Skeletal muscle cell (primary cell): ENCODE measurements at places on chromosomes 7 and 10.

DNA sequence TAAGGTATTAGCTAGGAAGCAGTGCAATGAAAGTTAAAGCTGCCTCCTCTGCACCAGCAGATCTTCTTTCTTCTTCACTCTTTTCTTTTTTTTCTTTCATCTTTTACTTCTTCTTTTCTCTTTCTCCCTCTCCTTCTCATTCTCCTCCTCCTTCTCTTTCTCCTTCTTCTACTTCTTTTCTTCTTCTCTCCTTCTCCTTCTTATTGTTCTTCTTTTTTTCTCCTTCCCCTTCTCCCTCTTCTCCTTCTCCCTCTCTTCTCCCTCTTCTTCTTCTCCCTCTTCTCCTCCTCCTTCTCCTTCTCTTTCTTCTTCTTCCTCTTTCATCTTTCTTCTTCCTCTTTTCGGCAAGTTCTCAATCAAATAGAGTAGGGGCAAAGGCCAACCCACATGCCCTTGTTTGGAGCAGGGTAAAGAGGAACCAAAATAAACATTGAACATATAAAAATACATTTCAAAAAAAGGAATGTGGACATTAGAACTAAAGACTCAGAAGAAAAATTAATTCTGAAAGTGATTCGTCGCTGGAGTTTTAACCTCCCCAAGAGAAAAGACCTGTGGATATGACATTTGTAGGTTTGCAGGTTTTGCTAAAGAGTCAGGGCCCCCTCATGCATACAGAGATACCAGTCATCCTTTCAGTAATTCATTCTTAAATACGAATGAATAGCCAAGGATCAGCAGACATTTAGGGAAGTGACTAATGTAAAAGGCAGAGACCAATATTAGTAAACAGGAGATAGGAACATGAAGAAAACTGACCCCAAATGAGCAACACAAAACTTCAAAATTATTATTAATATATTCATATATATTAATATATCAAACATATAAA, 93.0 kb upstream of the RSU1 start:
- DNase-seq = no peak

- DNase-seq = no peak
Measured at GRCh38 chr10:132446661-132447445, 49.9 kb downstream of the PWWP2B start.

GRCh38 chr10:63588436-63589167, 67.4 kb downstream of the REEP3 start:
- no peak for DNase-seq

GRCh38 chr7:7384228-7384627, 151.4 kb downstream of the COL28A1 start:
- DNase-seq = no peak

- no peak for DNase-seq
Measured at GRCh38 chr7:115417662-115418061, 495.8 kb downstream of the MDFIC start.

GRCh38 chr7:130909161-130909836, 175.3 kb upstream of the KLF14 start:
- DNase-seq = no peak

DNA sequence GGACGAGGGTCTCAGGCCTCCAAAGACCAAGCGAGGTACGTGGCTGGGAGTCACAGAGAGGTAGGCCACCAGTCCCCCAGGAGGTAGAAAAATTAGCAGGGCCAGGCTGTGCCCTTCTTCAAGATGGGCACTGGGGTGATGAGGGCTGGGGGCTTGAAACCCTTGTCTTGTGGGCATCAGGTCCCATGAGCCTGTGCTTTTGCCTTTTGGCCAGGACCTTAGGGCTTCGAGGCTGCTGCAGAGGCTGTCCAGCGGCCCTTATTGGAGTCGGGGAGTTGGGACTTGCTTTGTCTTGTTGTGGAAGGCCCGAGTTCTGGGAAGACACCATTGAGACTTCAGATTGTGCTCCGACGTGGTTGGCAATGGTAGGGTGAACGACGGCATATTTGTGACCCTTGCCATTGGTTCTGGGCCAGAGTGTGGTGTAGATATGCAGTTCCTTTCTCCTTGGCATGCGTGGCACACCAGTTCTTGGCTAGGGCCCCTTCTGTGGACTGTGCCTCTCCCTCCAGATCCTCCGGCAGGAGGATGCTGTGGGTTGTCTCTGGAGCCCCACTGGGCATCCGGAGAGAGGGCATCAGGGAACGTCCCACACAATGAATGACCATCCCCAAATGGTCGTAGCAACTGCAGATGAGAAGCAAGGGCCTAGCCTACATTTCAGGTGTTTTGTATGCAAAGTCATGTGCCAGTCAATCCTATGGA, 931 bp downstream of the SH2D4B start:
- no peak for DNase-seq

- DNase-seq = no peak
Measured at GRCh38 chr7:116969371-116969902, 16.1 kb downstream of the ST7 start.

- DNase-seq = peak; percentile 40
Measured at GRCh38 chr10:72133517-72133916, 45.2 kb upstream of the SPOCK2 start.

DNA sequence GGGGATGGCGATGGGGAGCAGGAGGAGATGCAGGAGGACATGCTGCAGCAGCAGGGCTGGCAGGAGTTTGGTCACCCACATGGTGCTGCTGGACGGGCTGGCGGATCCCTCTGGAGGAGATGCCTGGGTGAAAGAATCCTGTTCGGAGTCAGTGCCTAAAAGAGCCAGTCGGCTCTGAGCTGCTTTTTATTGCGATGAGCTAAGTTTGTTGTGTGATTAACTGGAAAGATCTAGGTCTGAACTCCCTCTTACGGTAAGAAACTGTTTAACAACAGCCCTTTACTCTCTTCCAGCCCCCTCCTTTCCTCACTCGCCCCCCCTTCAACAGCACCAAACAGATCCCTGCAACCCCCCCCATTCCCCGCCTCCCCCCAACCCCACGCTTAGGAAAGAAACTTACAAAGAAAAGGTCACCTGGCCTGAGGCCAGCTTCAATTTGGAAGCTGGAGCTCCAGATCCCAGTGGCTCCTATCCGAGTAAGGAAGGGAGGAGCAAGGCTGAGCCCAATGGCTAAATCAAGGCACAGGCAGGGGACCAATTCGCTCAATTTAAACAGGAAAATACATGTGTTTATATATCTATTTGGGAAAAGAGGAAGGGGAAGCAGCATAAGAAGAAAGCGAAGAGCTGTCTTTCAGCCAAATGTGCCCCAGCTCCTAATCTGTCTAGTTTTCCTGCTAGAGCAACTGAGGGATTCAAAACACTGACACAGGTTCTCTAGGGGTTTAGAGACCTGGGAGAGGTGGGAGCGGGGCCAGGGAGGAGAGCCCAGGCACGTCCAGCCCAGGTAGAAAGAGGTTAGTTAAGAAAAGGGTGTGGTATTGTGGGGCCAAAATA, at the start of gene HGF:
Gene HGF, minus strand, starts transcription at position 157 of the 837 bp plus-strand sequence. Its CDS starts 76 bp downstream, at position 81.
- peak; percentile 48 for DNase-seq

- no peak for DNase-seq
Measured at GRCh38 chr7:127066974-127067373, 185.8 kb downstream of the GRM8 start.

- DNase-seq = no peak
Measured at GRCh38 chr10:121880895-121881294, 46.9 kb downstream of the ATE1 start.

GRCh38 chr7:27141923-27142579, 1.4 kb downstream of the HOXA5 start:
- DNase-seq = no peak

- no peak for DNase-seq
Measured at GRCh38 chr10:60073397-60073780, 167.0 kb upstream of the CCDC6 start.

DNA sequence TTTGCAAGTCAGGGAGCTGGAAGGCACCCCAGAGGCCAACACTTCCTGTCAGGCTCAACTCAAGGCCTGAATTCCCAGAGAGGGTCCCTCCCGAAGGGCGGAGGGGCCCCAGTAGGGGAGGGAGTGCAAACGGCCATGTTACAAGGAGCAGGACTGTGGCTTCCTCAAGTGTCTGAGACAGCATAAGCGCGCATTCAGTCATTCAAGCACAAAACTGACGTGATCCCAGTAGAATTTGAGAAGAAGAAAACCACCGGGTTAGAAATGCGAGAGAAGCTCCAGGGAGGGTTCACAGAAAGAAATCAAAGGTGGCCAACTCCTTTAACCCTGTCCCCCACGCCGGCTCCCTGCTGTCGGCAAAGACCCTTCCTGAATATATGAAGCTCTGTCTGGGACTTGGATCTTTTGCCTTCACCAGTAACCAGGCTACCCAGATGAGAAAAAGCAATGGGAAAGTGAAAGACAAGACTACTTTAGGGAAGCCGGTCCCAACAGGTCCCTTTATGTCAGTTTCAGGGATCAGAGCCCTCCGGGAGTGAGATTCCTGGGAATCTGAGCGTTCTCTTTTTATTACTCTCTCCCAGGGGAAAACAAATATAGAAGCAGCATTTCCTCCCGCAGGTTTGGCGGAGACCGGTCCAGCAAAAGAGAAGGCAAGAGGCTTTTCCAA, 1.3 kb downstream of the AFAP1L2 start:
- DNase-seq = no peak

- no peak for DNase-seq
Measured at GRCh38 chr7:30879139-30880124, 32.2 kb upstream of the AQP1 start.
